Naive thymus-derived CD8-positive, alpha-beta T cell (primary cell): ENCODE measurements at places on chromosomes 2 and 18. TPM values are rescaled to one million over a fixed set of nuclear protein-coding genes. Genes with fewer than 3 reads are reported as not detected.

DNA sequence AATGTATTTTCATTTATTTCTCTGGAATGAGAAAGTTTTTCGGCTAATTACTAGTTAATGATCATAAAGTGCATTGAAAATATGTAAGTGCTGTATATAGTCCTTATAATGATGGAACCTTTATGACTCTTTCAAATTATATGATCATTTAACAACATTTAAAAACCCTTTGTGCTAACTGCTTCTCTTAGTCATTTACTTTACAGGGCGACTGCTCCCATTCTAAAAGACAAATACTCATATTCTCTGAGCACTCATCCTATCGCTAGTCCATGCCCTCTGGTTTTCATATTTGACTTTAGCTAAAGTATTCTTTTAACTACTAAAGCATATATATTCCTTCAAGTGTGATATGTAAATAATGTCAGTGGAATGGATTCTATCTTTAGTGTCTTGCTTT, 168.2 kb downstream of the CDH7 start:
- DNase-seq: no peak

DNA sequence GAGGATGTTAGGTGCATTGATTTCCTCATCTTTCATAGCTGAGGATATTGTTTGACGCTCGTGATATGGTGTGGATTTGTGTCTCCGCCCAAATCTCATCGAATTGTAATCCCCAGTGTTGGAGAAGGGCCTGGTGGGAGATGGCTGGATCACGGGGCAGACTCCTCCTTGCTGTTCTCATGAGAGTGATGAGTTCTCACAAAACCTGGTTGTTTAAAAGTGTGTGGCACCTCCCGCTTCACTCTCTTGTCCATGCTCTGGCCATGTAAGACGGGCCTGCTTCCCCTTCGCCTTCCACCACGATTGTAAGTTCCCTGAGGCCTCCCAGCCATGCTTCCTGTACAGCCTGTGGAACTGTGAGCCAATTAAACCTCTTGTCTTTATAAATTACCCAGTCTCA, 28.4 kb upstream of the GPC1 start:
- no peak for DNase-seq

The ATP6V1C2 gene
- total RNA-seq: 0.47 TPM

The CFAP221 gene
- total RNA-seq: not detected

The FIGN gene
- not detected for total RNA-seq

The ICA1L gene
- total RNA-seq: 4.7 TPM
